ENCODE measurements at places on chromosomes 4 and X. TPM values are rescaled to one million over a fixed set of nuclear protein-coding genes. Genes with fewer than 3 reads are reported as not detected.

HTN3 gene
- not detected for total RNA-seq

TMEM150C gene
- total RNA-seq, result 0.10 TPM

DCUN1D4 gene
- 66.4 TPM for total RNA-seq

- H3K36me3 ChIP-seq, result peaks cover 5% of the 10 kb centered on the region
- no peak for DNase-seq
- no peak overlapping the region for H3K4me3 ChIP-seq
- no peak overlapping the region for H3K27ac ChIP-seq
Observed at GRCh38 chrX:102745857-102746584, 25.5 kb downstream of the GPRASP3 start.

CXorf66 gene
- total RNA-seq, result not detected

DNA sequence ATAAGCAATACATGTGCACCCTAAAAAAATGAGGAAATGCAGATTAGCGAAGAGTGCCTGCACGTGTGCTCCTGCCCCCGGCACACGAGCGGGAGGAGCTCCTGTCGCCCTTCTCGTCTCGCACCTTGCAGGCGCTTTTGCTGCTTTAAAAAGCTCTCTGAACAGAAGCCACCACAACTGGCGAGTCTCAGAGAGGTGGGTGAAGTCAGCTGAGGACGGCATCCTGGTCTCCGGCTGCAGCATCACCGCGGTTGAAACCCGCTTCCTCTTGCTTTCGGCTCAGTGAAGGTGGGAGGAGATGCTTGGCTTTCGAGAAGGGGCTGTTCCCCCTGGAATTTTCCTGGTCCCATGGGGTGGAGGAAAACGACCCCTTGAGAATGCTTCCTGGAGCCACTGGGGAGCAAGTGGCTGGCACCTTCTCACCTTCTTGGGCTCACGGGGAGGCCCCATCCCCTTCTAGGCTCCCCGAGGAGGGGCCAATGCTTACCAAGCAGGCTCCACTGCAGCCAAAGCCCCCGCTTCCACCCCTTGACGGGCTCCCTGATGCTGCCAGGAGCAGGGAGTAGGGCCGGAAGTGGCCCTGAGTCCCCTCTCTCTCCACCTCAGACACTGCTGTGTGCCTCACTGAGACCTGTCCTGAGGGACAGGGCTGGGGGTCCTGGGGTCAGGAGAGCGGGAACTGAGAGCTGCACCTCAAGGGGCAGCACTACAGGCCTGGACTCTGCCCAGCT lies 29.2 kb upstream of the MXD4 start:
- no peaks in the 10 kb centered on the region for H3K27me3 ChIP-seq
- DNase-seq, result no peak
- no peaks in the 10 kb centered on the region for H3K4me1 ChIP-seq
- no peaks in the 10 kb centered on the region for H3K36me3 ChIP-seq
- H3K27ac ChIP-seq, result no peak overlapping the region
- H3K4me3 ChIP-seq, result no peak overlapping the region

DNA sequence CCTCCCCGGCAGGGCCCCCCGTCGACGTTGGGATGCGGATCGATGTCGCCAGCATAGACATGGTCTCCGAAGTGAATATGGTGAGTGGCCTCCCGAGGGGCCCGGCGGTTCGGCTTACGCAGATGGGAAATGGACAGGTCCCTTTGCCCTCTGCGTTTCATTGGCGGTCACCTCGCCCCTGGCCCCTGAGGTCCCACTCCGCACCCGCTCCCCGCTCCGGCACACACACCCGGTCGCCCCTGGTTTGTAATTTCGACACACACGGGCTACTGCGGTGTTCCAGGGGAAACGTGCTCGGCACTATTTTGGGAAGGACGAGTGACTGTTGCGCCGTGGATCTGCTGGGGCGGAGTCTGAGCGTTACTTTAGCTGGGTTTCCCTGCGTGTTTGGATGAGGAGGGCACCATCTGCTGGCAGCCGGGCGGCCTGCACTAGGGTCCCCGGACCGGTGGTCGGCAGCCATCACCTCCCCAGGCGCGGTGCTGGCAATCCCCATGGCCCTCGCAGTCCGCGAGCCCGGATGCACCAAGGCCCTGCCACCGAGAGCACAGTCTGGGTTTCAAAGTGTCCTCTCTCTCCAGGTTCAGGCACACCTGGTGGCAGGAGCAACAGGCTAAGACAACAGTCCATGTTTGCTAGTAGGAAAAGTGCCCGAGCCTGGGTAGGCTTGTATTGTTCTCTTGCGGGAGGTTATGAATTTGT lies 1.2 kb downstream of the GABRB1 start:
- no peak overlapping the region for H3K27ac ChIP-seq
- peaks cover 13% of the 10 kb centered on the region for H3K4me1 ChIP-seq
- peak; percentile 25 for DNase-seq
- H3K4me3 ChIP-seq, result peak overlapping the region; percentile 23
- H3K36me3 ChIP-seq, result no peaks in the 10 kb centered on the region

GRCh38 chr4:165504184-165504583 lies 125.4 kb downstream of the CPE start:
- no peaks in the 10 kb centered on the region for H3K36me3 ChIP-seq
- peaks cover 37% of the 10 kb centered on the region for H3K4me1 ChIP-seq
- DNase-seq, result no peak
- H3K27ac ChIP-seq, result no peak overlapping the region

- peak; percentile 13 for DNase-seq
- no peaks in the 10 kb centered on the region for H3K36me3 ChIP-seq
- H3K27me3 ChIP-seq, result no peaks in the 10 kb centered on the region
- no peak overlapping the region for H3K4me3 ChIP-seq
Observed at GRCh38 chr4:6692806-6693205, 872 bp upstream of the S100P start.

DNA sequence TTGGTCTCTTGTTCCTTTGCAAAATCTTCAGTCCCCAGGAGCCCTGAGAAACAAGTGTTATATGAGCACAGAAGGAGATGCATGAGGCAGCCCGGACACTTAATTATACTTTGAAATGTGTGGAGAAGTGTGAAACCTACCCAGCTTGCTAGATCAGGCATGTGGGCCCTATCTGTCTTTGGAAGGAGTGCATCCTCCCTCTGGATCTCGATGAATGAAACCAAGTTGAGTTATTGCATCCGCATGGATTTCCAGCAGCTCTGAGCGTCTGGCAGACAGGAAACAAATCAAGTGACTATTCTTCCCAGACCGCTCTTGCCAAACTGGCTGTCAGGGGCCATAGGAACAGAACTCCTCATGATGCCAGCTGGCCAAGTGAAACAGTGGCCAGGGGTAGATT lies 19.6 kb upstream of the SOWAHD start:
- H3K36me3 ChIP-seq, result no peaks in the 10 kb centered on the region
- no peak for DNase-seq
- no peak overlapping the region for H3K27ac ChIP-seq
- H3K27me3 ChIP-seq, result no peaks in the 10 kb centered on the region

CYSLTR1 gene
- 0.16 TPM for total RNA-seq

ERAS gene
- total RNA-seq, result 0.25 TPM

DNA sequence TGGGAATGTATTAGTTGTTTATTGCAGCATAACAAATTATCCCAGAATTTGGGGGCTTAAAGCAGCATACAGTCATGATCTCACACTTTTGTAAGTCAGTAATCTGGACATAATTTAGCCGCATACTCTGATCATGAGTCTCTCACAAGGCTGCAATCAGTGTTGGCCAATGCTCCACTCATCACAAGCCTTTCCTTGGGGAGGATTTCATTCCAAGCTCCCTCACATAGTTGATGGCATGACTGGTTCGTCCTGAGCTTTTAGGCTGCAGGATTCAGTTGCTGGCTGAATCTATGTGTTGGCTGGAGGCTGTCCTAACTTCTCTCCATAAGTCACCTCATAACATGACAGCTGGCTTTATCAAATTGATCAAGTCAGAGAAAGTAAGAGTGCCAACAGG lies 1568.6 kb upstream of the PCDH7 start:
- no peaks in the 10 kb centered on the region for H3K36me3 ChIP-seq
- no peak overlapping the region for H3K27ac ChIP-seq
- H3K4me1 ChIP-seq, result no peaks in the 10 kb centered on the region
- no peaks in the 10 kb centered on the region for H3K27me3 ChIP-seq
